Naive B cell (primary cell): ENCODE measurements at places on chromosomes 7 and 10.

- no peaks in the 10 kb centered on the region for H3K27me3 ChIP-seq
- peak overlapping the region; percentile 95 for H3K27ac ChIP-seq
- peaks cover 32% of the 10 kb centered on the region for H3K4me1 ChIP-seq
These were observed 203.1 kb downstream of the ZMYND11 start for GRCh38 chr10:338171-339037.

- no peaks in the 10 kb centered on the region for H3K4me1 ChIP-seq
- peaks cover 20% of the 10 kb centered on the region for H3K27me3 ChIP-seq
- no peak overlapping the region for H3K4me3 ChIP-seq
These were observed 78.7 kb upstream of the MKLN1 start for GRCh38 chr7:131249003-131249402.

DNA sequence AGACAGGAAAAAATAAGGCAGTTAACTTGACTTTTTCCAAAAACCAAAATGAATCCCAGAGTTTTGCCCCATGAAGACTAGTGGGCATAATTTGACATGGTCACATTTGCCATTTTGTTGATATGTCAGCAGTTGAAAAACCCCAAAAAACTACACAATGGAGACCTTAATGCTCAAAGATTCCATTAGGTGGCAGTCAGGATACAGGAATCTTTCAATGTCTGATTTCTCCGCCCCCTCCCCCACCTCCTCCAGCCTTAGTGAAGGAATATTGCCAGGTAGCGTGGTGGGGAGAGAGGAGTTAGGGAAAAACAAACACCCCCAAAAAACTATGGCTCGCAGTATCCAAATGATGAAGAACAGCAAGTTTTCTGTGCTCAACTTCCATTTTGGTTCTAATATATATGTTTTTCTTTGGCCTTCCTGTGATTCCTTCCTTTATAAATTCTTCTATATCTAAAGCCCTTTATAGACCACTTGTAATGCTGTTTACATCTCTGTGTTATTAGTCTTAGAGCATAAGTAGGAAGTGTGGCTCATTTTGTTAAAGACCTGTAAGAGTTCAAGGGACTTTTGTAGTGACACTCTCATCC, 6.7 kb upstream of the SMNDC1 start:
- DNase-seq, result peak; percentile 47
- H3K27ac ChIP-seq, result no peak overlapping the region
- H3K27me3 ChIP-seq, result no peaks in the 10 kb centered on the region
- peaks cover 8% of the 10 kb centered on the region for H3K4me1 ChIP-seq
- H3K36me3 ChIP-seq, result no peaks in the 10 kb centered on the region

DNA sequence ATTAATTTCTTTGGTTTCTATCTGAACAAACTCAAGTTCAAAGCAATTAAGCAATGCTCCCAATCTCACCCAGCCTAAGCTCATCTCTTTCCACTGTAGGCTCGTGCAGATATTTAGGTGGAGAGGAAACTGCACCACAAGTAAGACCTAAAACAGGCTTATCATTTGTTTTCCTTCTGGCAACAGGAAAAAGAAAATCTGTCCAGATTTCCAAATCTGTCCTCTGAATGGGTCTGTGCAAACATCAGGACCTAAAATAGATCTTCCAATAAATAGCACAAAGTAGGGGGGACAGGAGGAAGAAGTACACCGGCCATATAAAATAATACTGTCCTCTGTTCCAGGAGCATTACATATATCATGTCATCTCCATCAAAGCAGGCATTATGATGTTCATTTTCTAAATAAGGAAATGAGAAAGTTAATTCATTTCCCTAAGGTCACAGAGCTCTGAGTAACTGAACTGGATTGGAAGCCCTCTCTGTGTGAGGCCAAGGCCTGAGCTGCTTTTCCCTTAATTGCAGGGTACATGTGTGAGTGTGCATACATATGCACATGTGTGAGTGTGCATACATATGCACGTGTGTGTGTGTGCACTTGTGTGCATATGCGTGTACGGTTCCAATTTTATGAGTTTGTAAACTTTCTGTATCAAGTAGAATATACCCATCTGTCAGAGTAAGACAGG, 92.8 kb upstream of the PARD3 start:
- H3K27me3 ChIP-seq, result no peaks in the 10 kb centered on the region
- no peak overlapping the region for H3K4me3 ChIP-seq
- no peaks in the 10 kb centered on the region for H3K36me3 ChIP-seq

GRCh38 chr7:158809596-158809995, 19.7 kb downstream of the ESYT2 start:
- H3K27ac ChIP-seq, result no peak overlapping the region
- no peaks in the 10 kb centered on the region for H3K27me3 ChIP-seq
- H3K36me3 ChIP-seq, result no peaks in the 10 kb centered on the region
- no peak overlapping the region for H3K4me3 ChIP-seq
- DNase-seq, result peak; percentile 21

- no peak overlapping the region for H3K27ac ChIP-seq
- no peak for DNase-seq
- H3K4me3 ChIP-seq, result no peak overlapping the region
- no peaks in the 10 kb centered on the region for H3K36me3 ChIP-seq
These were observed 236.4 kb upstream of the TMEM72 start for GRCh38 chr10:44674536-44675386.

DNA sequence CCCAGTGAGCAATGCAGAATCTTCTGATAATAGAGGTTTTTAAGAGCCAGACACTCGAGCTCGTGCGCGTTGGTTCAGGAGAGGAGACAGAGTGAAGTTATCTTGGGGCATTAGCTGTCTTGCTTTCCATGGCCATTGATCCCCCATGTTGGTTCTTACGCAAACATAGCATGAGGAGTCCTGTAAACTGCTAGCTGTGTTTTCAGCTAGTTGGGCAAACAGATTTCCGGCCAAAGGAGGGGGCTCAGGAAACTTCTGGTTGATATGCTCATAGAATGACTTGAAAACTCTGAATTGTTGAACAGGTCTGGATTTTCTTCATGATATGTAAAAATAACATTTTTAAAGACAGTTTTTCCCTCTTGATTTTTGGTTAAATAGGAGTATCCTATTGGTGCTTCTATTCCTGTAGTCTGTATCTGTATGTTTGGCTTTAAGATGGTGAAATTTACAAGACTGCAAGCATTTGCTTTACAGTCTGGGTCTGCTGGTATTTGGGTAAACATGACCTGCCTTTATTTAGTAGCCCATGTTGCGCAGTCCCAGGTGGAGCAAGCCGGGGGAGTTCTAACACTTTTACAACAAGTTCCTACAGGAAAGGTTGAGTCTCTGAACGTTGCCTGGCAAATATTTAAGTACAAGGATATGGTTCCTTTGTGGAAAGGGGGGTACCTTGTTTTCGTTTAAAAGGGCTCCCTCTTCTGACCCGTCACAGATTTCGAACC, 218.4 kb upstream of the KCND2 start:
- H3K27me3 ChIP-seq, result no peaks in the 10 kb centered on the region
- H3K4me3 ChIP-seq, result no peak overlapping the region
- no peak for DNase-seq
- H3K4me1 ChIP-seq, result no peaks in the 10 kb centered on the region

GRCh38 chr7:28799619-28800018, 158.5 kb downstream of the TRIL start:
- no peak overlapping the region for H3K4me3 ChIP-seq
- H3K27me3 ChIP-seq, result peaks cover 18% of the 10 kb centered on the region
- no peak for DNase-seq
- no peaks in the 10 kb centered on the region for H3K4me1 ChIP-seq

DNA sequence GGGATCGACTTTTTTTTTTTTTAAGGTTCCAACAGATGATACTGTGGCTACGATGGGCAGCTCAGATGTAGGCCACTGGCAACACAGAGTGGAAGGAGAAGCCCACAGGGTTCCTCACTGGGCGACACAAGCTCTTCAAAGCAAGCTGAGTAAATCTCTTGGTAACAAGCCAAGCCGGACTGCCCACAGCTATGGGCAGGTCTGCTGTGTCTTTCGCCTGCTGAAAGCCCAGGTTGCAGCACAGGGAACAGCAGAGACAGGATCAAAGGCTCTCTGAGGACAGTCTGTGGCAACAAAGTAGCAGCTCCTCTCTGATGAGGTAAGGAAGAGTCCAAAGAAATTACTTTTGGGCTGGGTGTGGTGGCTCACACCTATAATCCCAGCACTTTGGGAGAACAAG, 83.6 kb downstream of the KCNMA1 start:
- H3K36me3 ChIP-seq, result no peaks in the 10 kb centered on the region
- DNase-seq, result no peak
- H3K4me1 ChIP-seq, result no peaks in the 10 kb centered on the region
- no peak overlapping the region for H3K27ac ChIP-seq
- no peak overlapping the region for H3K4me3 ChIP-seq
- no peaks in the 10 kb centered on the region for H3K27me3 ChIP-seq

DNA sequence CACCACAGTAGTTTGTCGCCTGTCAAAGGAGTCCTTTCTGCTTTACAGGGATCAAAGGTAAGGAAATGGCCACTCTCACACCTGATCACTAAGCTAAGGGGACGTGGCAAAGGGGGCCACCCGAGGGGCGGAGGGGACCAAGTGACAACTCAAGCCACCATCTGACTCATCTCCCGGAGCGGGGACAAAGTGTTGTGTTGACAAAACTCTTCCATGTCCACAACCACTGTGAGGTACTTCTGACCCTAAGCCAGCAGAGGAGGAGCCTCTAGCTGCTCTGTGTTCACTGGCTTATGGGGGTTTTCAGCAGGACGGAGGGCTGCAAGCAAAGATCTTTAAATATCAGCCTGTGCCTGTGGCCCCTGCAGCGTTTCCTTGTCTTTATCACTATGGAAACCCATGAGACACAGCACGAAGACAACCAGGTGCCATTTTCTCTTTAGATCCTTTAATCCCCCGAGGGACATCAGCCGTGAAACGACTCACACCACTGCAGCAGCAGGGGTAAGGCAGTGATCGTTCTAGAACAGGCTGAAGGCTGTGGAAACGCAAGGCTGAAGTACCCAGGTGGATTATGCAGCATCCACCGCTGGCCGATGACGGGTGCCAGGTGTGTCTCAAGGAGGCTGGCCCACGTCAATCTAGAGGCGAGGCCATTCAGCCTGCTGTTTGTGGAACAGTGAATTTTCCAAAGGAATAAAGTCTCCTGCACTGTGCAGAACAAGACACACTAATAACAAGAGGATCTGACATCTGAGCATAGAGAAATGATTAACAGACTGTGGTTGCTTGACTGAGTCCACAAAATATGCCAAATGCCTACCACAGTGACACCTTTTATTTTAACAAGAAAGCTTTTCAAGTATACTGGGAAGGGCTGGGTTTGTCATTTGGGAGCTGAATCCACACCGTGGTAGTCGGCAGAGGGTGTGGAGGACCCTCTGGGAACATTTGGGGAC, 26.6 kb upstream of the DDC start:
- no peaks in the 10 kb centered on the region for H3K4me1 ChIP-seq
- no peak overlapping the region for H3K4me3 ChIP-seq
- H3K27me3 ChIP-seq, result no peaks in the 10 kb centered on the region
- H3K36me3 ChIP-seq, result no peaks in the 10 kb centered on the region

GRCh38 chr7:126605056-126605455, 647.7 kb downstream of the GRM8 start:
- no peaks in the 10 kb centered on the region for H3K36me3 ChIP-seq
- no peak overlapping the region for H3K27ac ChIP-seq
- DNase-seq, result no peak
- no peaks in the 10 kb centered on the region for H3K4me1 ChIP-seq

DNA sequence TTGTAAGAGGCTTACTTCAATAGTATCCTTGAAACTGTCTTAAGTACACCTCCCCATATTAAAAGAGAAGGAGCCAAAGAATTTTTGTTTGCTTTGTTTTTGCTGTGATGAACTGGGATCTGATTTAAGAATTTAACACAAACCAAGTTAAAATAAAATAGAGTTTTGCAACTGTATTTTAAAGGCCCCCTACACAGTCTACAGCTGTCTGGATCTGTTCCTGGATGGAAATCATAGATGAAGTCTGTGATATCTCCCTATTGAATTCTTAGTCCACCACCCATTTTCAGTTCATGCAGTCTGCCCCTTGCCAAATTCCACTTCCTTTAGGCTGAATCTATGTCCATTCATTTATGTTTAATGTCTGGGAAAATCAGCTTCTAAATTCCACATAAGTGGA, 169.8 kb upstream of the MEOX2 start:
- H3K4me3 ChIP-seq, result no peak overlapping the region
- no peak overlapping the region for H3K27ac ChIP-seq
- no peaks in the 10 kb centered on the region for H3K27me3 ChIP-seq
- no peaks in the 10 kb centered on the region for H3K4me1 ChIP-seq

DNA sequence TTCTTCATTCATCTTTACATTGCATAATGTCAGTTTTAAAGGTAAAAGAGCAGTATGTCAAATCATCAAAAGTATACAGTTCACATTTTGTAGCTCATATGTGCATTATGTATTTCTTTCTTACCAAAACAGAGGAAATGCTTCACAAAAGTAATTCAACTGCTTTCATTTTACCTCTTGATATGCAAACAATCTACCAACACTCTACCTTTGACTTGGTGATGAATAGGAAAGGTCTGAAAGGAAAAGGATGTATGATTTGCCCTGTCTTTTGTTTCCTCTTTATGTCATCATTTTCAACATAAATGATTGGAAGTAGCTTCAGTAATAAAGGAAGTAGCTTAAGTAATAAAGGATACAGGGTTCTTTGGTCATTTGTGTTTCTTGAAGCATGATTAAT, 846.7 kb downstream of the NXPH1 start:
- H3K27ac ChIP-seq, result no peak overlapping the region
- no peaks in the 10 kb centered on the region for H3K36me3 ChIP-seq
- no peak overlapping the region for H3K4me3 ChIP-seq
- DNase-seq, result no peak
- no peaks in the 10 kb centered on the region for H3K4me1 ChIP-seq

GRCh38 chr7:85659364-85659763, 472.5 kb upstream of the SEMA3D start:
- H3K36me3 ChIP-seq, result no peaks in the 10 kb centered on the region
- no peak overlapping the region for H3K27ac ChIP-seq
- H3K27me3 ChIP-seq, result no peaks in the 10 kb centered on the region
- no peak for DNase-seq
- no peaks in the 10 kb centered on the region for H3K4me1 ChIP-seq

DNA sequence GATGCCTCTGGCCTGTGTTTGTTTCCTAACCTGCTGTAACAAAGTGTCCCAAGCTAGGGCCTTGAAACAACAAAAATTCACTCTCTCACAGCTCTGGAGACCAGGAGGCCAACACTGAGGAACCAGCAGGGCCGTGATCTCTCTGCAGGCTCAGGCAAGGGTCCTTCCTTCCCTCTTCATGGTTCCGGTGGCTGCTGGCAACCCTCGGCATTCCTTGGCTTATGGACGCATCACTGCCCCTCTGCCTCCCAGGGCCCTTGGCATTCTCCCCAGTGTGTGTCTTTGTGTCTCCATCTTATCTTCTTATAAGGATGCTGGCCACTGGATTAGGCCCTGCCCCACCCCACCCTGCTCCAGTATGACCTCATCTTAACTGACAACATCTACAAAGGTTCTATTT, 17.0 kb downstream of the CNPY1 start:
- H3K27ac ChIP-seq, result no peak overlapping the region
- H3K4me3 ChIP-seq, result no peak overlapping the region
- DNase-seq, result no peak
- peaks cover 87% of the 10 kb centered on the region for H3K27me3 ChIP-seq

DNA sequence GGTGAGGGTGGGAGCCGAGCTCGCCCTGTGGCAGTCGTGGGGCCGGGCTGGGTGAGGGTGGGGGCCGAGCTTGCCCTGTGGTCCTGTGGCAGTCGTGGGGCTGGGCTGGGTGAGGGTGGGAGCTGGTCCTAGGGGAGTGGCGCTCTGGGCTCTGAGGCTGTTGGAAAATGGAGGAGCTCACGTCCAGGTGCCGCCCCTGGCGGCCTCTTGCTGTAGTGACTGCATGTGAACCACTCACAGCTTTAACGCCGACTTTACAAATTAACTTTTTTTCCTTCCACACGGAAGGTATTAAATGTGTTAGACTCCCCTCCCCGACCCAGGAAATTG, 312.6 kb downstream of the WDR37 start:
- H3K4me1 ChIP-seq, result no peaks in the 10 kb centered on the region
- no peaks in the 10 kb centered on the region for H3K36me3 ChIP-seq
- no peak overlapping the region for H3K4me3 ChIP-seq
- no peak for DNase-seq
